ENCODE measurements at places on chromosomes 6 and 20.

- DNase-seq, result no peak
These were observed 125.5 kb upstream of the CDH4 start for GRCh38 chr20:61126369-61127195.

- peak; percentile 95 for DNase-seq
These were observed at the start of gene PRPF6 for GRCh38 chr20:63980806-63981728. Gene PRPF6, plus strand, starts transcription at chr20:63981132. Its CDS starts 114 bp downstream, at chr20:63981246.

- DNase-seq, result no peak
These were observed 26.2 kb upstream of the LRRC1 start for GRCh38 chr6:53768636-53769035.

DNA sequence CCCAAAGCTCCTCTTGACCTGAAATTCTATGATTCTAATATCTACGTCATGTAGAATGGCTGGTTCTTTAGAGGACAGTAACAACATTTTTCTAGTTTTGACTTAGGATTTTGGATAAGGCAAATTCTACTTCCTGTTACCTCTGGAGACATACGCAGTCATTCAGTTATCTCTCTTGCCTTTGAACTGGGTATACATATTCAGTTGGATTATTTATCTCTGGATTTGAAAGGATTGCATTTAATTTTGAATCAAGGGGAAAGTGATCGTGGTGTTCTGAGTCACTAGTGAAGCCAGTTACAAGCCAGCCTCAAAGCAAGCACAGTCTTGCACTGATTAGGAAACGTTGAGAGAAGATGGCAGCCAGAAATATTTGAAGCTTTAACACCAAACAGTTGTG is 35.3 kb upstream of the BCAS1 start:
- no peak for DNase-seq

- no peak for DNase-seq
These were observed 101.2 kb upstream of the CITED2 start for GRCh38 chr6:139475646-139476045.

GRCh38 chr6:28203201-28203600 is 21.9 kb upstream of the ZSCAN9 start:
- no peak for DNase-seq

DNA sequence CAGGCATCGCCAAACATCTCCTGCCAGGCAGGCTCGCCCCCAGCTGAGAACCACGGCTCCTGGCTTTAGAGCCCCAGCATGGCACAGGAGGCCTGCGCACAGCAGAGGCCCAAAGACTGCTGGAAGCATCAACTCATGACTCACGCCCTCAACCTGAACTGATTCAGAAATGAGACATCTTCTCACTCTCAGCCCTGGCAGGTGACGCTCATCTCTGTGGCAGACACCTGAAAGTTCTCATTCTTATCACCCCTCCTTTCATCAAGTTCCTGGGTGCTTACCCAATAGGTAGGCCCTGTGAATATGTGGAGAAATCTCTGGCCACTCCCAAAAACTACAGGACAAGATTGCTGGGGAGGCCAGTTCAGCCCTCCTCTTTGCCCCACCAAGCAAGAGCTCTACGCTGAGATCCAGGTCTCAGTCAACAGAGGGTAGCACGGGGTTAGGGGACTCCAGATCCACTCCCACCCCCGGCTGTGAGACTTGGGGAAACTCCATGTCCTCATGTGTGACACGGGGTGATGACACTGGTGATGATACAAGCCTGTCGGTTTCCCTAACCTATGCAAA is 11.3 kb downstream of the NFATC2 start:
- DNase-seq, result no peak

DNA sequence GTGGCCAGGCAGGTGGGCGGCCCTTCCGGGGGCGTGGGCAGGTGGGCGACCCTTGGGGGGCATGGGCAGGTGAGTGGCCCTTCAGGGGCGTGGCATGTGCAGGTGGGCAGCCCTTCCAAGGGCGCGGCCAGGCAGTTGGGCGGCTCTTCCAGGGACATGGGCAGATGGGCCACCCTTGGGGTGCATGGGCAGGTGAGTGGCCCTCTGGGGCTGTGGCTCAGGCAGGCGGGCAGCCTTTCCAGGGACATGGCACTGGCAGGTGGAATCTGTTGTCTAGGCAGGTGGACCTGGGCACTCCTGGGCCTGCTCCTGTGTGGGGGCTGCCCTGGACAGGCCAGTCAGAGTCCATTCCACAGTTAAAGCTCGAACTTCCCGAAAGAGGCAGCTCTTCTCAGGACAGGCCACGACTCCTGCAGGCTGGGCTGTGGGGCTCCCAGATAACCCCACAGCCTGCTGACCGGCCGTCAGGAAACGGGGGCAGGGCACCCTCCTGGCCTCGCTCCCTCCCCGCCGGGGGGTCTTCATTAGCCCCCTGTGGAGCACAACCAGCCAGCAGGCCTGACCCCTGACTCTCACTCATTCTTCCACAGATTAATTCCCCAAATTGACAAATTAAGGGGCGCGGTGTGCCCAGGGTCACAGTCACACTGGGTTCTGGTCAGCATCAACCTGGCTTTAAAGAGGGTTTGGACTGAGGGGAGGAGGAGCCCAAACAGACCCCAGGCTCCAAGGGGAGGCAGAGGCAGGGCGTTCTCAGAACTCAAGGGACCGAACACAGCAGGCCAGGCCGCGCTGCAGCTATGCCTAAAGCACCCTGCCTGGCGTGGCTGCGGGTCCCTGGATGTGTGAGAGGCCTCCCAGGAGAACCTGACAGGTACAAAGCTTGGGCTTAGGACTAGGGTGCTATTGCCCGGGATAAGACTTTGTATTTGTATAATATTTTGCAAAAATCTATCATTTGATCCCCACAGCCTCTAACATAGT is 130.0 kb downstream of the DLL1 start:
- no peak for DNase-seq

GRCh38 chr20:48098866-48099265 is 313.6 kb upstream of the SULF2 start:
- DNase-seq, result no peak

DNA sequence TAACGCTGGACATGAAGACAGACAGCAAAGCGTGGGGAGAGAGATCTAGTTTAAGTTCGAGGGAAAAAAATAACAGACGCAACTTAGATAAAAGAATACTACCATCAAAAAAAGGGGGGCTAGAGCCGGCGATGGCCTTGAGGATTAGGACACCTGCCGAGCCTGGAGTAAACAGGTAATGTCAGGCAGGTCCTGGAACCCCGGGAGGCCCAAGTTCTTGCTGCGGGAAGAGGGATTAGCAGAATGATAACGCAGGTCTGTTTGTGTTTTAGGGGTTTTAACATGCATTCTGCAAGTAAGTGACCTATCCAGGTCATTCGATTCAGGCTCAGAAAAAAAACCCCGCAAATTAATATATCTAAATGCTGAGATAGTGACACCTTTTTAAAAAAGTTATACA is 754 bp upstream of the TMEM170B start:
- no peak for DNase-seq

GRCh38 chr20:12044969-12045368 is 127.3 kb downstream of the BTBD3 start:
- no peak for DNase-seq

DNA sequence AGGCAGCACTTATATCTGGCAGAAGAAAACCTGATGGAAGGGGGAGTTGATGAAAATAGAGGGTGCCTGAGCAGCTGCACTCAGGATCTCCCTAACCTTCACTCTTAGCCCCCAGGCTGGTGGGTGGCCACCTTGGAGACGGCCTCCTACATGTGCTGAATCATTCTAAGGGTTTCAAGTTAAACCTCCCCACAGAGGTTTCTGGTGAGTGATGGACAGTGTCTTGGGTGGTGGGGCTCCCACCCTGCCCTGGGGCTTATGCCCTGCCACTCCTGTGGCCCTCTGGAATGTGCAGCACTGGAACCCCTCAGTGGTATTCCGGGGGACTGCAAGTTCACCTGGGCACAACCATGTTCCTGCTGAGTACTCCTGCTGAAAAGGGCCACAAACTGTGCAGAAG is 357.2 kb downstream of the CD83 start:
- no peak for DNase-seq

- no peak for DNase-seq
These were observed 332.1 kb downstream of the UTRN start for GRCh38 chr6:144617191-144617590.

DNA sequence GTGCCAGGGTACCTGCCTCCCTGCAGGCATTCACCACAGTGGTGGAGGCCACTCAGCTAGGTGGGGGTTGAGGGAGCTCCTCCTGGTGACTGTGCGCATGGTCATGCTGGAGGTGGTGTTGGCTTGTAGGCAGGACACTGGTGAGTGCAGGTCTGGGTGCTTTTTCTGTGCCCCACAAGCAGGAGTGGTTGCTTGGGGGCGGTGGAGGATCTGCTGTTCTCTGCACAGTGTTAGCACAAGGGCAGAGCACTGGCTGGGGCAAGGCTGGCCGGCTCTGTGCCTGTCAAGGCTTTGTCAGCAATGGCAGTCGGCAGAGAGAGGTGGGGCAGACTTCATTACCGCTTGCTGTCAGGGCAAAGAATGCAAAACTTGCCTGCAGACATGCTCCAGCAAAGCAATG is 632.1 kb upstream of the ID4 start:
- no peak for DNase-seq

- no peak for DNase-seq
These were observed 79.6 kb downstream of the PTPN1 start for GRCh38 chr20:50589548-50590347.

- DNase-seq, result no peak
These were observed 24.8 kb downstream of the PRIM2 start for GRCh38 chr6:57342148-57342669.

- no peak for DNase-seq
These were observed 260.2 kb downstream of the BCKDHB start for GRCh38 chr6:80366714-80367113.

- no peak for DNase-seq
These were observed 11.7 kb downstream of the SNTA1 start for GRCh38 chr20:33431797-33432381.

DNA sequence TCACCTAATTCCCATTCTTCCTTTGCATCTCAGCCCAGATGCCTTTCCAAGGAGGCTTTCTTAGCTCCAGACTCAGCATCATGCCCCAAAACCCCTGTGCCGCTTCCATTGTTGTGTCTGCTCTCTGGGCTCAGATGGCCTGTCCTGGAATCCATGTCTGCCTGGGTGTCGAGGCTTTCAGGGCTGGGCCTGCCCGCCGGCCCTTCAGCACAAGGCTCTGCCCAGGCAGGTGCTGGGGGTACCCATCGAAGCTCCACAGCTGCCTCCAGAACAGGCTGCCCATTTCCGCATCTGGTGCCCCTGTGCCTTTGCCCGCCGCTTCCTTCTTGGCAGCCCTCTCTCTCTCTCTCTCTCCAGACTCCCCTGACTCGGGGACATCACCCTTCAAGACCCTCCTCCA is 1.2 kb downstream of the CPXM1 start:
- peak; percentile 63 for DNase-seq

GRCh38 chr6:99836471-99836870 is 157.6 kb downstream of the MCHR2 start:
- DNase-seq, result no peak

- no peak for DNase-seq
These were observed 91.2 kb downstream of the DNAH8 start for GRCh38 chr6:38806271-38806670.

DNA sequence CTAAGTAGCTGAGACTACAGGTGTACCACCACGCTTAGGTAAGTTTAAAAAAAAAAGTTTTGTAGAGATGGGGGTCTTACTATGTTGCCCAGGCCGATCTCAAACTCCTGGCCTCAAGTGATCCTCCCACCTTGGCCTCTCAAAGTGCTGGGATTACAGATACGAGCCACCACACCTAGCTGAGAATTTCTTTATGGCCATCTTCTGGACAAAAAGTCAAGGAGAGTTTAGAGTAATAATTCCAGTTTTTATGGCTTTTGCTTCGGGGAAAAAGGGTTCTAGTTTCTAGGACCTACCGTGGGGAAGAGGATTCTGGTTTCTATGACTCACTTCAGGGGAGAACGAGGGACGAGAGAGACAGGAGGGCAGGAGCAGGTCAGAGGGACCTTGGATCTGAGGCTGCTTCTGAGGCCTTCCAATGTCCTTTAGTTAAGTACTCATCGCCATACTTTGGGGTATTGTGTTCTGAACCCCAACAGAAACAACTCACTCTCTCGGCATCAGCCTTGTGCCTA is 69.3 kb upstream of the IER3 start:
- DNase-seq, result no peak

GRCh38 chr6:35428421-35429149 is 23.6 kb upstream of the FANCE start:
- DNase-seq, result no peak

DNA sequence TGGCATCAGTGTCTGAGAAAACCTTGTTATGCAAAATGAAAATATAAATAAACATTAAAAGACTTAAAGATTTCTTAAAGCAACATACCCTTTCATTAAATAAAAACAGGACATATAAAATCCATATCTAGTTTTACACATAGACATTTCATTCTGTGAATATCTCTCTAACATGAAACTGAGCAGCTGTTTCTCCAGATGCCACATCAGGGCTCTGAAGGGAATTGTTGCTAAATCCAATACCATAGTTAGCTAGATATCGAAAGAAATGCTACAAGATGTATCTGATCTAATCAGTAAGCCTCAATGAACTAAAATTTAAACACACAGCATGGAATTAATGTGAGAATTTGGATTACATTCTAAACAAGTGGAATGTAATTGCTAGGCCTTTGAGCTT is 74.5 kb downstream of the SAMD5 start:
- DNase-seq, result no peak

- DNase-seq, result no peak
These were observed 325.3 kb downstream of the PRL start for GRCh38 chr6:21971541-21971940.

DNA sequence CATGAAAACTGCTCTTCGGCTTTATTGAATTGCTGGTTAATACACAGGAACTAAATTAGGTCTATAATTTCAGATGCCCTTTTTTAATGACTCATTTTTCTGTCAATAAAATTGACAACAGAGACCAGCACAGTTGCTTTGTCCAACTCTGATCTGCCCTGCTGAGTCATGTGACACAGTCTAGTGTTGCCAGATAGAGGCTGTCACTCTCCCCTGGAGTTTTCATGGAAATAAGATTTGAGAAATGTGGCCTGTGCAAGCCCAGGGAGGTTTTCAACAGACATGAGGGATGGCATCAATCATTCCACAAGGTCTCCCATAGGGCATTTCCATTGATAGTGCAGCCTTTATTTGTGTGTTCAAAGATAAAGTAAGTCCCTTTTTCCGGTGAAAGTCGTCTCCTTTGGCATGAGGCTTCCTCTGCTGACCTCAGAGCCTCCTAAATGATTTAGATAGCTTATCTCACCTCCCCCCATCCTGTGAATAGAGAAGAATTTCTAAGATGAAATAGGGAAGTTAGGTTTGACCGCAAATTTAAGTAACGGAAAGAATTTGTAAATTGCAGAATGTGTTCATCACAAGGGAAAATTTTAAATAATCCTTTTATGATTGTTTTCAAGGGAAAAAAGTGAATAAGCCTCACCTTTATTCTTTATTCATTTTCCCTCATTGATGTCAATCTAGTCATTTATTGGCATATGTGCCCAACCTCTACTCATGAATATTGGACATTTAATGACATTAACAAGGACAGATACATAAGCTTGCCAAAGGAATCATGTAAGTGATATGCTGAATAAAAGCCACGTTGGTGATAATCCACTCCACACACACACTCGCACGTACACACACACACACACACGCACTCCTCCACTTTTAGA is 277.7 kb downstream of the ADGB start:
- DNase-seq, result no peak

- DNase-seq, result no peak
These were observed 48.6 kb downstream of the TPD52L1 start for GRCh38 chr6:125201961-125202729.
